ENCODE measurements at places on chromosomes 7 and 10.

DNA sequence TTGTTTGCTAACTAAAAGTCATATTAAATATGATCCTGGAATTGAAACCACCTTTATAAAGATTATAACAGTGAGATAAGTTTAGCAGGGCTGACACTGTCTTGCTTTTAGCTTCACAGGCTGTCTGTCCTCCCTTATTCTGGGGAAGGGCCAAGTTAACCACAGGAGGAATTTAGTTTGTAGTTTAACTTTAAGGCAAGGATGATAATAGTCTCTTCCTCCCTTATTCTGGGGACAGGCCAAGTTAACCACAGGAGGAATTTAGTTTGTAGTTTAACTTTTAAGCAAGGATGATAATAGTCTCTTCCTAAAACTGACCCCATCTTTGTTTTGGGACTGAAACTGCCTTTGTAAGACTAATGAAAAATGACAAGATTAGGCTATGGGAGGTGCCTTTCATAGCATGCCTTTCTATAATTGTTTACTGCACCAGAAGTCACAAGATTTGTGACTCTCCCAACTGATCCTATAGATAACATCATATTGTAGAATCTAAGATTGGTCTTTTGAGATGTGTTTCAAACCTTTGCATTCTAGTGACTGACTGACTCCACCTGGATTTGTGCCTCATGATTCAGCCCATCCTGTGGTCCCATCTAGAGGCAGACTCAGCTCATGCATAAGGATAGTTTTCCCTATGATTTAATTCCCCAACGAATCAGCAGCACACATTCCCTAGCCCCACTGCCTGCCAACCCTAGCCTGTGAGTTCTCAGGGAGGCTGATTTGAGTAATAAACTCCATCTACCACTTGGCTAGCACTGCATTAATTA lies 212.0 kb downstream of the MAGI2 start:
- H3K27ac ChIP-seq, result no peak overlapping the region
- H3K4me1 ChIP-seq, result no peaks in the 10 kb centered on the region
- H3K36me3 ChIP-seq, result no peaks in the 10 kb centered on the region
- no peak for DNase-seq
- no peak overlapping the region for H3K4me3 ChIP-seq
- H3K27me3 ChIP-seq, result no peaks in the 10 kb centered on the region

DNA sequence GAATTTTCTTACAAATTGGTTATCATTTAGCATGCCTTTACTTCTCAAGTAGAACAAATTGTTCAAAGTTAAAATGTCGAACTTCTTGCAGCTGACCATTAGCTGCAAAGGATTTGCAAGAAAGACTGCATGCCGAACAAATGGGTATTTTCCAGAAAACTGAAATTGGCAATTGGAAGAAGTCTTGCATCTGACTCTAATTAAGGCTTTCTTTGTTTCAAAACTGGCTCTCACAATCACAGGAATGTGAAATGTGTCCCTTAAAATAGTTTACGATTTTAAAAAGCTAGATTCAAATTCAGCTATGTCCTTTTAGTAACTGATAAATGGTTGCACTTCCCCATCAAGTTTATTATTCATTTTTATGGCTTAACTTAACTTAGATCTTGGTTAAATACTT lies 207.9 kb downstream of the ARL4A start:
- no peaks in the 10 kb centered on the region for H3K4me1 ChIP-seq
- no peak for DNase-seq
- H3K27ac ChIP-seq, result no peak overlapping the region

DNA sequence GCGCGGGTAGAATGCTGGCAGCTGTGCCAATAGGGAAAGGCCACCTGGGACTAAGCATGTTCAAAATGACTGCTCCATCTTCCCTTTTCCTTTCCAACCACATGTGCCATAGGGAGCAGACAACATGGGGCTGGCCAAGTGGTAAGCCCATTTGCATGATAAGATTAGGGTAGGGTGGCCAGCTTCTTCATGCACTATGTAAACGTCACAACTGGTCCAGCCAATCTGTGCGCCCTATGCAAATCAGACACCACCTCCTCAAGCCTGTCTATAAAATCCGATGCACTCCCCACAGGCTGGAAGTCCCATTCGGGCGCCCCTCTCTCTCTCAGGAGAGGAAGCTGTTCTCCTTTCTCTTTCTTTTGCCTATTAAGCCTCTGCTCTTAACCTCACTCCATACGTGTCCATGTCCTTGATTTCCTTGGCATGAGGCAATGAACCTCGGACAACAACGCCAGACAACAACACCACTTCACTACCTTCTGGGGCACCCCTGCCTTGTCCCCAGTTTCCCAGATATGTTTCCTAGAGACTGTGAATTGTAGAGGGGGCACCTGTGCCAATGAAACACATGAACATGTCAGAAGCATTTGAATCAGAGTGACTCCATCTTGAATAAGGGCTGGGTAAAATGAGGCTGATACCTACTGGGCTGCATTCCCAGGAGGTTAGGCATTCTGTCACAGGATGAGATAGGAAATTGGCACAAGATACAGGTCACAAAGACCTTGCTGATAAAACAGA lies 19.1 kb upstream of the EXOC6 start:
- DNase-seq, result no peak
- H3K27ac ChIP-seq, result no peak overlapping the region
- no peaks in the 10 kb centered on the region for H3K27me3 ChIP-seq
- no peak overlapping the region for H3K4me3 ChIP-seq
- H3K36me3 ChIP-seq, result no peaks in the 10 kb centered on the region

- DNase-seq, result no peak
- no peaks in the 10 kb centered on the region for H3K4me1 ChIP-seq
- H3K27me3 ChIP-seq, result no peaks in the 10 kb centered on the region
- H3K36me3 ChIP-seq, result no peaks in the 10 kb centered on the region
- H3K27ac ChIP-seq, result no peak overlapping the region
- no peak overlapping the region for H3K4me3 ChIP-seq
These were observed 21.6 kb upstream of the RPEL1 start for GRCh38 chr10:103224133-103224532.

DNA sequence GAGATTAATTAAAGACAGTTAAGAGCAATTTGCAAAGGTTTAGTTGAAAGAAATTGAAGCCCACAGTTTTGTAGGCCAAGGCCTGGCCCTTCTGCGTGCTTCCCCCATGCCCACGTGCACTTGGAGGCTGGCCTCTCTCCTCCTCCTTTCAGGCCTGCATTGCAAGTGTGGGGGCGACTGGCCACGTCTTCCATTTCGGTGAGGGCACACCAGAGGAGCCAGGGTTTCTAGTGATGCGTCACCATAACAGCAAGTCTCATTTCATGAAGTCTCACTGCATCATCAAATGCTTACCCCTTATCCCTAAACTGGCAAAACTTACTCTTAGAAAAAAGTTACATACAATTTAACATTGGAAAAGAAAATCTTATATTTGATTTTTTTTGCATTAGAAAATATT lies 141.2 kb downstream of the NRF1 start:
- no peak overlapping the region for H3K27ac ChIP-seq
- H3K27me3 ChIP-seq, result no peaks in the 10 kb centered on the region
- peaks cover 39% of the 10 kb centered on the region for H3K36me3 ChIP-seq
- H3K4me1 ChIP-seq, result no peaks in the 10 kb centered on the region
- H3K4me3 ChIP-seq, result no peak overlapping the region

- H3K4me1 ChIP-seq, result no peaks in the 10 kb centered on the region
- no peaks in the 10 kb centered on the region for H3K27me3 ChIP-seq
- DNase-seq, result no peak
- H3K36me3 ChIP-seq, result no peaks in the 10 kb centered on the region
- H3K4me3 ChIP-seq, result no peak overlapping the region
These were observed 526.5 kb downstream of the PTPRN2 start for GRCh38 chr7:158061026-158061630.

DNA sequence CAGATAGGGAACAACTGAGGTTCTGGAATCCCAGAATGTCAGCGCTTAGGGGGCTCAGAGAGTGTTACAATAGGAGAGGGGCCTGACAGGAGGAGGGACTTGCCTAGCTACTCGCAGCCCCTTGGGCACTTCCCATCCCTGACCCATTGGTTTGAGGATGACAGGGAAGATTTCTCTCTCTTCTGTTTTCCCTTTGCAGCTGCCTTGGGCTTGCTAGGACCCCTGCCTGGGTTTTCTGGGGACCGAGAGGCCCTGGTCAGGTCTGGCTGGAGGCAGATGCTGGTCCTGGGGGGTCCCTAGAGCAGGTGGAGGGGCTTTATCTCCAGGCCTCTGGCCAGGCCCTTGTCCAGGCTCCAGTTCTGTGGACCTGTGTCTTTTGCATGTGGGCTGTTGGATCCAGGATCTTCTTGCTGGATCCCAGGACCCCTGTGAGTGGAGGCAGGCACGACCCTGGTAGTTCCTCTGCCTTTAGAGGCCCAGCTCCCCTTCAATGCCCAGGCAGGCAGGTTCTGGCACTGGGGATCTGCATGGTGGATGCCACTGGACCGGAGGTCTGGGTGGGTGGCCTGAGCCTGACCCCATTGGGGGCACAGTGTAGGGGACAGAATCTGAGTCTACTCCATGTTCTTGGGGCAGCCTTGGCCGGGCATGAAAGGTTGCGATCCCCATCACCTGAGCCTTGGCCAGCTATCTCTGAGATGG lies 26.9 kb downstream of the RAMP3 start:
- no peak for DNase-seq
- H3K27me3 ChIP-seq, result no peaks in the 10 kb centered on the region
- no peaks in the 10 kb centered on the region for H3K36me3 ChIP-seq
- no peak overlapping the region for H3K27ac ChIP-seq
- no peaks in the 10 kb centered on the region for H3K4me1 ChIP-seq

Measured in B cell (primary cell).